ENCODE measurements at places on chromosomes 4 and X.

DNA sequence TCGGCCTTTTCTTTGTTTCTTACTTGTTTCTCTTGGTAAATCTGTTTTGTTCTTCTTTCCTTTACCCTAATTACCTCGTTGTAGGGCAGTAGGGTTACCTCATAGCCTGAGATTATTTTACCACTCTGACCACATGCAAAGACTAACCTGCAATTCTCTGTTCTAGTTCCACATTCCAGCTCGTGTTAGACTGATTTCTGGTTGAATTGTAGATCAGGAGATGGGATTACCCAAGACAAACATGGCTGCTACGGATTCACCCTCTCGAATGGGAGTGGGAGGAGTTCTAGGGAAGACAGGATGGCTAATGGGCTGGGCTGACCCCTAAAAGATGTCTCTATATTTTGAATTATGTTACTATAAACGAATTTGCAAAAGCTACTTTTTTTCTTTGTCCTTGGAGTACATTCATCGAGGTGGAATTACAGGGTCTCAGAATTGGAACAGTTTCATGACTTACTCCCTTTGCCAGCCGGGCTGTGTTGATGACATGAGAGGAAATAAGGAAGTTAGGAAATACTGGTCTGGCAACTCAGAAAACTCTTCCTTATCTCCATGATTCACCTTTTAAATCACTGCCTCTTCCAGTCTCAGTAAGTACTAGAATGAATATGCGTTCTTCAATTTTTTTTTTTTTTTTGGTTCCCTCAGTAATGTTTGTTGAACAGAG lies 36.7 kb upstream of the FBXW7 start:
- DNase-seq = peak; percentile 54

DNA sequence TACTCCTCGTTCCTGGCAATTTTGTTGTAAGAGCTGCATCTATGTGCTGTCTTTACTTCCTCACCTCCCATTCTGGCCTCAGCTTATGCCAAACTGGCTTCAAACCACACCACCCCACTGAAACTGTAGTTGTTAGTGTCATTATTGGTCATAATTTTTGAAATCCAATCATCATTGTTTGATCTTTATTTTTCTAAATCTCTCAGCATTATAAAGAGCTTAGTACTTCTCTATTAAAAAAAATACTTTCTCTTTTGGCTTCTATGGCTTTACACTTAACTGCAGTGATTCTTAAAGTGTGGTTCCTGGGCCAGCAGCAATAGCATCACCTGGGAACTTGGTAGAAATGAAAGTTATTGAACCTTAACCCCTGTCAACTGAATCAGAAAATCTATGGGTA lies 83.5 kb upstream of the GRPR start:
- DNase-seq = no peak

- DNase-seq = no peak
Observed at GRCh38 chr4:3770323-3771163, 4.4 kb downstream of the ADRA2C start.

DNA sequence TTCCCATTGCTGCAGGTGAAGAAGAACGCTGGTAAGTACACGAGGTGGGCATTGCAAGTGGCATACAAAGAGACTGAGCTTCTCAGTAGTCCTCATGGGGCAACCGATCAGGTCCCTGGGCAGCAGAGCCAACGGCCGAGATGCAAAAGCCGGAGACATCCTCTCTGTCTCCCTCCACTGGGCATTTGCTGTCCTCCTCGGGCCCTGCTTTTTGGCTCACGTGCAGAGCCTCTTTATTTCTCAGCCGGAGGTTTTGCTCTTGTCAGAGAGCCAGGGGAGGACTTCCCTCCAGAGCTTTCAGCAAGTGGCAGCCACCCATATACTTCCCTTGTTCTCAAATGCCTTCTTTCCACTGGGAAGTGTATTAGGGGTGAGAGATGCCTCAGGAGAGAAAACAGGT lies 18.0 kb downstream of the STARD8 start:
- DNase-seq = no peak
